H7 (cell line): ENCODE measurements at places on chromosomes 3 and 15. TPM values are rescaled to one million over a fixed set of nuclear protein-coding genes. Genes with fewer than 3 reads are reported as not detected.

- DNase-seq, result no peak
Observed at GRCh38 chr3:107976202-107976800, 114.5 kb downstream of the CD47 start.

- no peak for DNase-seq
Observed at GRCh38 chr3:52147804-52148203, 6.4 kb downstream of the POC1A start.

- no peak for DNase-seq
Observed at GRCh38 chr3:159897331-159898075, 91.1 kb upstream of the IL12A start.

SERPINI2 gene
- not detected in 2 replicates for total RNA-seq

TTC23 gene
- total RNA-seq, result 21.2 and 30.7 TPM in 2 replicates

DNA sequence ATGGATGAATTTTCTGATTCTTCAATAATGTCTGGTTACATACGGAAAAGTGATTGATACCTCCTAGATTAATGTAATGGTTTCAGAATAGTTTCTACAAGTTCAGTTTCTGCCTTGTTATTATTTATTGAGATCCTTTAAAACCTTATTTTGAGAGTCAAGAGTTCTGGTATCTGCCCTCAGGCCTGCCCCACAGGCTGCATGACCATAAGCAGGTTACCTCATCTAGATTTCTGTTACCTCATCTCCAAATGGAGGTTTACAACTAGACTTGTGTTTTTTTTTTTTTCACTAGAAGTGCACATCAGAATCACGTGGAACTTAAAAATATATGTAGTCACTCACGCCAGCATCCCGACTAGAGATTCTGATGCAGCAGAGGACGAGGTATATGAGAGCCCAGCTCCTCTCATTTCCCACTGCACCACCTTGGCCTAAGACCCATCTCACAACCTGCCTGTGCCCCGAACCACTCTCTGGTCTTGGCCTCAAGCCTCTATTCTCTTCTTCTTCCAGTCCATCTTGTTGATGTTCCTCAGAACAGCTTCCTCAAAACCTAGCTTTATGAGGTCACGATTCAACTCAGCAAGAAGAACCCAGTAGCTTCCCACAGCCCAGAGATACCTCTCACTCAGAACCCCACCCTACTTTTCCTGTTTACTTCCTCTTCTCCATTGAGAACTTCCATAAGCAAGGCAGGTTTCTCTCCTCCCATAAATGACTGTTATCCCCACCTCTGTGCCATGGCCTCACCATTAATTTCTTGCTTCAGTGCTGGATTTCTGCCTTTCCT lies 353.4 kb downstream of the CHST2 start:
- no peak for DNase-seq

GRCh38 chr3:148062590-148062989 lies 635.1 kb upstream of the AGTR1 start:
- no peak for DNase-seq

DNA sequence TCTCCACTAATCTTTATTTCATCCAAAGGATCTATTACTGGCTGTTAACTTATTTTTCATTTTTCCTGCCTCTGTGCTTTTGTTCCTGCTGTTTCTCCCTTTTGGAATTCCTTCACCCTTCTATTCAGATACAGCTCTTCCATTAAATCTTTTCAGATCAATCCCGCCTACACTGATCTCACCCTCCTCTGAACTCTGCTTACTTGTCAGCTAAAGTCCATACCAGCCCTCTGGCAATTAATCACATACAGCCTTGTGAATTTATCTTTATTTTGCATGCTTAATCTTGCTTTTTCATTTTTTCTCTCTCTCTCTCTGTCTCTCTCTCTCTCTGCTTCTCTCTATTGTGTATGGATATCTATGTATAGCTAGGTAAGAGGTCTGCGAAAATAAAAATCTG lies 100.8 kb upstream of the UMPS start:
- DNase-seq, result no peak

- DNase-seq, result no peak
Observed at GRCh38 chr3:19645093-19645492, 288.9 kb downstream of the EFHB start.
